ENCODE measurements at places on chromosomes 12 and 14.

GRCh38 chr12:27869567-27869966 is 89.5 kb upstream of the MANSC4 start:
- DNase-seq: no peak

GRCh38 chr14:85531587-85532373 is 1.8 kb downstream of the FLRT2 start:
- peak; percentile 38 for DNase-seq

DNA sequence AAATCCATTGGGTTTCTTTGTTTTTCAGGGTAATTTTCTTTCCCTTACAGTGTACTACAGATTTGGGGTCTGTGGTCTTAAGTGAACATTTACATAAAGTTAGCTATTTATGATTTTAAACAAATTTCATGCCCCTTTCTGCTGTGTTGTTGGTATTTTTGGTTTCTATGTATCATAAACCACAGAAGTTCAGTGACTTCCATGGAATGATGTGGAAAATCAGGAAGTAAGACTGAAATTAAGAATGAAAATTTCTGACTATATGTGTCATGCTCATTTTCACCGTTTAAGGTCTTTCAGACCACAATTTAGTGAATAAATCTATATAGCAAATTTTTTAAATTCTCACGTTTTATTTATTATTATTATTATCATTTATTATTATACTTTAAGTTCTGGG is 31.7 kb downstream of the ETV6 start:
- DNase-seq: no peak

- no peak for DNase-seq
Measured at GRCh38 chr12:31518680-31519227, 72.2 kb downstream of the DENND5B start.

GRCh38 chr12:106867651-106868050 is 88.1 kb upstream of the TMEM263 start:
- no peak for DNase-seq

GRCh38 chr14:54564071-54564867 is 2.7 kb upstream of the SAMD4A start:
- DNase-seq: peak; percentile 21

GRCh38 chr12:118136559-118137003 is 657 bp downstream of the PEBP1 start:
- DNase-seq: no peak

GRCh38 chr12:70849265-70849960 is 71.1 kb downstream of the PTPRR start:
- no peak for DNase-seq

GRCh38 chr12:110697236-110697635 is 8.3 kb upstream of the HVCN1 start:
- no peak for DNase-seq

- no peak for DNase-seq
Measured at GRCh38 chr12:13288937-13289652, 92.6 kb downstream of the EMP1 start.

DNA sequence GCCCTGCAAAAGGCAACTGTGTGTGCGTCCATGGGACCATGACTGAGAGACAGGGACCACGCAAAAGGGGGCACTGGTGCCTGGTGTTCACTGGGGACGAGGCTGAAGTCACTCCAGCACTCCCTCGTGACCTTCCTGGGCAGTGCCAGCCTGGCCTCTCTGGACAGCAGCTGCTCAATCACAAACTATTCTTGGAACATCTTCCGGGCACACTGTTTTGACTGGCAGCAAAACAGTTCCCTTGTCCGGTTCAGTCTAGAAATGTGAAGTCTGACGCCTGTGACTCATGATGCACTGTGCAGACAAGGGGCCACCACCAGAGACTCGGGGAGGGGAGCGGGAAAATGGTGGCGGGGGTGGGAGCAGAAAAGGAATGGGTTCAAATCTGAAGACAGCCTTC is 20.8 kb downstream of the SNRNP35 start:
- DNase-seq: no peak

DNA sequence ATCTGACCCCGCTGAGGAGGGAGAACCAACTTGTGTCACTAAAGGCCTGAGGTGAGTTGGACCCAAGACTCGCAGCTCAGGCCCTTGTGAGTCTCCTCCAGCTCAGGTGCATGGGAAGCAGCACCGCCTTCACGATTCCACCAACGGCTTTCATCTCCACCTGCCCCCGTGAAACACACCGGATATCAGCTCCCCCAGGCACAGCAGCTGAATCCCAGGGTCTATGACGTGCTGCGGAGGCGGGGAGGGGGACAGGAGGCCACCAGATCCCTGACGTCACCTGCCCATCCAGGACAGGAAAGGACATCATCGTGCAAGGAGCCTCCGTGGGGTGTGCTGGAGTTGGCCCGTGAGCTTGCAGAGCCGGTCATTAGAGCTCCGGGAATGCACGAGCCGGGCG is 18.5 kb upstream of the SFSWAP start:
- DNase-seq: no peak

DNA sequence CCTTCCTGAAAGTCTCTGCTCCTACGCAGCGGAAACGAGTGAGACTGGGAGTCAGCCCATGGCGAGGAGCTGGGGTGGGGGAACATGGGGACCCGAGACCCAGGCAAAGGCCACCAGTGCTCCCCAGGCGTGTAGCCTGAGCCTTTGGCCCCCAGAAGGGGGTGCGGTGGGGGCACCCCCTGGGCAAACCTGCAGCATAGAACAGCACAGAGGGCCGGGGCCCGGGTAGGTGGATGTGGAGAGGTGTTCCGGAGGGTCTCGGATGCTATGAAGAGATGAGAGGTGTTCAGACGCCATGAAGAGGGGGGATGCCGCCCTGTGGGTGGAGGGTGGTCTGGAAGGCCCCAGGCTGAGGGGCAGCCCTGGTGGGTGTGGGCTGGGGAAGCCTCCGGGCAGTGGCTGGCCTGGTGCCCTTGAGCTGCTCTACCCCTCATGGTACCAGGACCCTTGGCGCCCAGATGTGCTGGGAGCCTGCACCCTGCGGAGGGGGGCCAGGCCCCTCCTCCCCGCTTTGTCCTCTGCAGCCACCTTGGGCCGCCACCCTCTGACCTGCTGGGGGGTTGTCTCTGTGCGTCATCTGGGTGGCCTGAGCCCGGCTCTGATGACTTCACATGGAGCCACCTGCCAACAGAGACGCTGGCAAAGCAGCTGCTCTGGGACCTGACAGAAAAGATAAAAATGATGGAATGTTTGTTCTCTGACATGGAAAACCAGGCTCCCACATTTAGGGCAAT is 83.4 kb downstream of the KIF26A start:
- DNase-seq: no peak

- no peak for DNase-seq
Measured at GRCh38 chr12:103093499-103094106, 136.1 kb downstream of the ASCL1 start.

DNA sequence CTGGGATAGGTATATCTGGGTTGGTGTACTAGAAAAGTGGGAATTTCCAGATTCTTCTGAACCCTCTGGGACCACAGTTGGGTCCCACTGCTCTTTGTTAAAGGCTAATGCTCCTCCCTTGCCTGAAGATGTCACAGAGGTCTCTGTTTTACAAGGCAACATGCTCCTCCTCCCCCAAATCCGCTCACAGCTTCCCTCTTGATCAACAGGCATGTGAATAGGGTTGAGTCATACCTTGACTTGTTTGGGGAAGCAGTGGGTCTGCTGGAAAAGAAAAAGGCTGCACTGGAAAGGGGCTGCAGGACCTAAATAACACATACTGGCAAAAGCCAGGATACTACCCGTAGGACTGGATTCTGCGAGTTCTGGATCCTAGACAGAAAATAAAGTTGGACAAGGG is 165.4 kb upstream of the TMEM260 start:
- DNase-seq: no peak

DNA sequence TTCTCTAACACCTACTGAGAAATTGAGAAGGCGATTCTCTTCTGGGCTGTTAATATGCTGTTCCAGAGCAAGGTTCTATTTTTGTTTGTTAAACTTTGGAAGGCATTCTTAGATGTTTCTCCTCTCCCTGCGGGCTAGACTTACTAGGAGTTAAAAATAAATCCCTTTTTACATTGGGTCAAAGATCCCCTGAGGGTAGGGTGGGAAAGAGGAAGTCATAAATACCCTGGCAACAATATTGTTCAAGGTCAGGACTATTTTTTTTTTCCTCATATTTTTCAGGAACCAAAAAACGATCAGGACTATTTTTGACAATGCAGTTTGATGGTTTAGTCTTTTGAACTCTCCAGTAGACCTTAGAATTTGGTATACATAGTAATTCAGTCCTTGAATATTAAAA is 12.0 kb upstream of the SLC2A14 start:
- no peak for DNase-seq

DNA sequence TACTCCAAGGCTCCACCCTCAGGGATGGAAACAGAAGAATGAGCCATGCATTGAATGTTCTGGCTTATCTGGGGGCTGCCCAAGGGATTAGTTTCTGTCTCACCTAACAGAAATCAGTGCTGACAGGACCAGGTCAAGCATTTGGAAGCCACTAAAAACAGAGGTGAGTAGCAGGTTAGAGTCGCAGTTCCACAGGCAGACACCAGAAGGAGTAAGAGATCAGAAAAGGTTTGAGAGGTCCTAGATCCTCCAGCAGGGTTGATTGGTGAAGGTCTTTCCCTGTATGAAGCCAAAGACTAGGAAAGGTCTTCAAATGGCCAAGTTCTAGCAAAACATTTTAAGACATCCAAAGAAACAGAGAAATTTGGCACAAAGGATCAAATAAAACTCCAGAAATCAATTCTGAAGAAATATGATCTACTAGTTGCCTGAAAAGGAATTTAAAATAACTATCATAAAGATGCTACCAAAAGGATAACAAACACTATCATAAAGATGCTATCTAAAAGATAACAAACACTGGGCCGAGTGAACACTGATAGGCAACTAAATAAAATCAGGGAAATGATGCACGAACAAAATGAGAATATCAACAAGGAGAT is 19.5 kb upstream of the TTC9 start:
- no peak for DNase-seq

GRCh38 chr12:59823567-59823966 is 227.7 kb downstream of the SLC16A7 start:
- no peak for DNase-seq

DNA sequence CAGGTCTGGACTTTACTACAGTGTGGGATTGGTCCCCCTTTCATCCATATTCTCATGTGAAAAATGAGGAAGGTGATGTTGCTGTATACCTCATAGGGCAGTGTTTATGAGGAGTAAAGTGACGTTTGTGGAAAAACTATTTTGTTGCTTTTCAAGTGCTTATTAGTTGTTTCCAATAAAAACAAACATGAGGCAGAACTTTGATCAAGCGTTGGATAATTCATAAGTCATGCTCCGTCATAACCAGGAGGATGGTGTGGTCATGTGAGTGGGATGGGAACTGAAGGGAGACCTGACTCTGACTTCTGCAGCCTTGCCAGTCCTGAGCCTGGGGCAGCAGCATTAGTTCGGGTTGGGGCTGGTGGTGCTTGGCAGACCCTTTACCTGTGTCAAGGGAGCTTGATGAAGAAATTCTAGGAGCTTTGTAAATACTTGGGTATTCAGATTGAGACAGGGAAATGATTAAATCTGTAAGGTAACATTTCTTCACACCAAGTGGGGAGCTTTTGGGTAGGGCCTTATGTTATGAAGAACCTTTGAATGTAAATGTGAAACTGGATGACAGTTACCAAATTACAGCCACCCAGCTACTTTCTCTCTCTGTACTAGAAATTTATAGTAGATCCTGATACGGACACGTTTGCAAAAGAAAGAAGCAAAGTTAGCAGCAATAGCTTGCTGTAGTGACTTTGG is 462.4 kb upstream of the RGS6 start:
- no peak for DNase-seq

GRCh38 chr14:64324461-64324860 is 30.3 kb upstream of the ESR2 start:
- no peak for DNase-seq
